ENCODE measurements at places on chromosomes 12 and 14. TPM values are rescaled to one million over a fixed set of nuclear protein-coding genes. Genes with fewer than 3 reads are reported as not detected.
A peak's percentile ranks its signal among the peaks of the same experiment; 100 is the strongest.

The PTPN11 gene
- 97.8 TPM for total RNA-seq

DNA sequence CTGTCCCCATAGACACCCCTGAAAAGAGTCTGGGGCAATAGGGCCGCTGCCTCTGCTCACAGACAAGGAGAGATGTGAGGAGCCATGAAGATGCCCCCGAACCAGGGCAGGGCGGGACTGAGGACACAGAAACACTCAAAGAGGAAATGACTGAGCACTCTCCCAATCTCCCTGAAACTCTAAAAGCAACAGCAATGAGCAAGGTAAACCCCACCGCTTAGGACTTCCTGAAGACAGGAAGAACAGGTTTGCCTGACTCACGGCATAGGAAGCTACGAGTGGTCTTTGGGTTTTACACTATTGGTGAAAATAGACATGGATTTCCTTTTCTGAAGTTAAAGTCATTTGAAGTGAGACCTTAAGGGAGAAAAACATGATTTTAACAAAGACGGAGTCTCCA lies 32.5 kb downstream of the STX2 start:
- peaks cover 7% of the 10 kb centered on the region for H3K4me1 ChIP-seq
- H3K36me3 ChIP-seq: peaks cover 46% of the 10 kb centered on the region
- DNase-seq: no peak
- H3K4me3 ChIP-seq: no peak overlapping the region
- no peaks in the 10 kb centered on the region for H3K27me3 ChIP-seq

DNA sequence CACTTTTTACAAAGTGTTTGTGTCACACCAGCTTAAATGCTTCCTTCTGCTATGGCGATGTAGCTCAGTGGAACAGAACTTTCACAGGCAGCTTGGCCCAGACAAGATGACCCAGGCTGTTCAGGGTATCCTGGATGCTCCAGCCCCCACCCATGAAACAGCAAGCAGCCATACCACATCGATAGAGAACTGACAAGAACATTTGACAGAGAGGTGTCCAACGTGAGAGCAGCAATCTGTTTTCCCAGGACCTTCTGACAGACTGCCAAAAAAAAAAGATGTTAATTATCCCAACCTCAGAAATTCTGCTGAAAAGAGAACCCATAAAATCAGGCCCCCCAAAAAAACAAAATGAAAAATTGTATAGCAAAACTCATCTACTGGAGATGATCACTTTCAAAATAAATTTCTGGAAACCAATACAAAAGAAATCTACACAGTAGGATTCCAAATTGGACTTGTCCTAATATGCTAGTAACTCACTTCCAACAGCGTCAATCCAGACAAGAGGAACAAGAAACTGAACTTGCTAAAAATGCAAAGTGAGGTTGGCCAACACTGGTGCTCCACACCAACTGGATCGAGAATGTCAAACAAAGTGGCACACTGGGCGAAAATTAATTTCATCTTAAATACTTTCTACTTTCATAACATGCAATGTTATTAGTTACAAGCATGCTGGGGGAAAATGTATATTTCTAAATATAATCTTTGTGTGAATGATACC lies 118.8 kb downstream of the DPF3 start:
- H3K27ac ChIP-seq: no peak overlapping the region
- H3K27me3 ChIP-seq: peaks cover 2% of the 10 kb centered on the region
- H3K4me3 ChIP-seq: no peak overlapping the region
- no peaks in the 10 kb centered on the region for H3K36me3 ChIP-seq
- DNase-seq: no peak

DNA sequence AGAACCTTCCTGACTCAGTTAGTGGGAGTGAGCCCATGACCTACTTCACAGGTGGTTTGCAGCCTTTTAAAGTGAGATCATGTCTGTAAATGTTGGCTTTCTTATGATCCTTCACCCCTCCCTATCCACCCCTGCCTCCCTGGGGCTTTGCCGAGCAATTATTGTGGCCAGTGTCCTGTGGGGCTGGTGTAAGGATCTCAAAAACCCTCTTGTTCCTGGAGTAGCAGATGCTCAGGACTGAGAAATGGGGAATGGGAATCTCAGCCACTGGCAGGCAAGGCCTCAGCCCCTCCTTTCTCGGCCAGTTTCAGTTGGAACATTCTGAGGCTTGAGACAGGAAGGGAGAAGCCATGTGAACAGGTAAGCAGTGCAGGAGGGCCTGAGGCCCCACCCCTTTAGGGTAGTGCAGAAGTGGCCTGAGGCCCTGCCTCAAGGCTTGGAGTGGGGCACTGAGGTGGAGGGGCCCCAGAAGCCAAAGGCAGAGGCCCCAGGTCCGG lies 53.8 kb downstream of the PLEKHG3 start:
- peaks cover 11% of the 10 kb centered on the region for H3K27me3 ChIP-seq
- H3K4me1 ChIP-seq: peaks cover 4% of the 10 kb centered on the region
- no peaks in the 10 kb centered on the region for H3K36me3 ChIP-seq
- no peak overlapping the region for H3K4me3 ChIP-seq
- DNase-seq: no peak

The SLC8A3 gene
- total RNA-seq: 0.13 TPM

- no peak overlapping the region for H3K27ac ChIP-seq
- H3K4me3 ChIP-seq: no peak overlapping the region
- no peaks in the 10 kb centered on the region for H3K27me3 ChIP-seq
- peaks cover 7% of the 10 kb centered on the region for H3K4me1 ChIP-seq
Observed at GRCh38 chr12:74791365-74791764, 253.7 kb downstream of the ATXN7L3B start.

GRCh38 chr14:77991128-77991772 lies 178.9 kb upstream of the NRXN3 start:
- DNase-seq: no peak
- H3K4me3 ChIP-seq: no peak overlapping the region
- H3K4me1 ChIP-seq: no peaks in the 10 kb centered on the region

The TEX52 gene
- not detected for total RNA-seq

The LRRK2 gene
- total RNA-seq: 0.26 TPM

DNA sequence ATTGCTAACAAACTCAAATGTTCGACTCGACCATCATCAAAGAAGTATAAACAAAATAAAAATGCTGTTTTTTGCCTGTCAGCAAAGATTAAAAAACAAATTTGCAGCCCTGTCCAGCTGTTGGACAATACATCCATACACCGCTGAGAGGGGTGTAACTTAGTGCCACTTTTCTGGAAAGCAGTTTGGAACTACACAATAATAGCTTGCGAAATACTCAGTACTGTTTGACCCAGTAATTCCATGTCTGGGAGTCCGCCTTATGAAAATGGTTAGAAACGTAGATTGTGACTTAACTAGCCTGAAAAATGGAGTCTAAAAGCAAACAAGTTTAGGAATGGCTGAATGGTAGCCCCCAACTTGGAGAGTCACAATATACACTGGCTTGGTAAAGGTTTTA lies 6.4 kb downstream of the USP30 start:
- peaks cover 3% of the 10 kb centered on the region for H3K36me3 ChIP-seq
- H3K4me3 ChIP-seq: no peak overlapping the region
- no peak for DNase-seq
- no peak overlapping the region for H3K27ac ChIP-seq
- H3K4me1 ChIP-seq: peaks cover 2% of the 10 kb centered on the region

- no peak for DNase-seq
- H3K36me3 ChIP-seq: no peaks in the 10 kb centered on the region
- peaks cover 4% of the 10 kb centered on the region for H3K4me1 ChIP-seq
- H3K27me3 ChIP-seq: no peaks in the 10 kb centered on the region
Observed at GRCh38 chr14:79044894-79045624, 874.9 kb downstream of the NRXN3 start.

The NKX2-8 gene
- not detected for total RNA-seq

- peak; percentile 46 for DNase-seq
- H3K27ac ChIP-seq: no peak overlapping the region
- peaks cover 2% of the 10 kb centered on the region for H3K27me3 ChIP-seq
Observed at GRCh38 chr12:115983226-115983798, 294.2 kb downstream of the MED13L start.

DNA sequence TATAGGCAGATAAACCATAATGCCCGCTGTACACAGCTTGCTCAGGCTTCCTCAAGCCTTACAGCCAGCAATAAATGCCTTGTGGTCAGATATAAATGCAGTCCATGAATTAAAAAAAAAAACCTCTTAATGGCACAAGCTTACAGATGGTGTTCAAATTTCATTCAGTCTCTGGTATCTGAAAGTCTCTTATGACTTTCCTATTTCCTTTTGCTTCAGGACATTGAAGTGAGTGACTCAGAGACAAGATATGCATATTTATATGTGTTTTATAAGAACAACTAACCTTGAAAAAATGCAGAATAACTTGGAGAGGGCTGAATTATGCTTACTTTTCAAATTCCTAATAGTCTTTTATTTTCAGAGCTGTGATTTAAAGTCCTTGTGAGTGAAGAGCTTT lies 426.9 kb upstream of the MIS18BP1 start:
- no peaks in the 10 kb centered on the region for H3K36me3 ChIP-seq
- DNase-seq: no peak
- H3K4me1 ChIP-seq: no peaks in the 10 kb centered on the region
- H3K4me3 ChIP-seq: no peak overlapping the region
- no peaks in the 10 kb centered on the region for H3K27me3 ChIP-seq
- H3K27ac ChIP-seq: no peak overlapping the region

DNA sequence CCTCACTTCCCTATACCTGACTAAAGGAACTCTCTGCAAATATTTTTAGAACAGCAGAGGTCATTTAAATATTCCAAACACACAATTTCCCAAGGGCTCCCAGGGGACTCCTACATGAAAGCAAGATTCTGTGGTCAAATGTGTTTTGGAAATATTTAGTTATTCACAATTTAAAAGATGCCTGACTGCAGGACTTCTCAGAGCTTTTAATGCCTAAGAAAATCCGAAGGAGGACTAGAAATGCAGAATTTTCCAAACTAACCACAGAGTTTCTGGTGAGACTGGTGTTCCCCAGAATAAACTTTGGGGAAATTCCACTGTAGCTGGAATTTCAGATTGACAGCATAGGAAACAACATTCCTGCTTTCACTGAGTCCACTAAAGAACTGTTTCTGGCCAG lies 84.8 kb upstream of the MAP1LC3B2 start:
- H3K4me1 ChIP-seq: no peaks in the 10 kb centered on the region
- H3K36me3 ChIP-seq: peaks cover 9% of the 10 kb centered on the region
- no peak overlapping the region for H3K27ac ChIP-seq
- H3K27me3 ChIP-seq: peaks cover 4% of the 10 kb centered on the region
- DNase-seq: no peak

The RTL1 gene
- total RNA-seq: 0.18 TPM

- H3K36me3 ChIP-seq: no peaks in the 10 kb centered on the region
- H3K4me3 ChIP-seq: no peak overlapping the region
- DNase-seq: peak; percentile 74
Observed at GRCh38 chr12:76927170-76927784, 48.5 kb upstream of the CSRP2 start.

The CLEC1B gene
- not detected for total RNA-seq

- H3K27me3 ChIP-seq: no peaks in the 10 kb centered on the region
- no peaks in the 10 kb centered on the region for H3K36me3 ChIP-seq
- H3K4me1 ChIP-seq: no peaks in the 10 kb centered on the region
Observed at GRCh38 chr12:27359578-27360340, 27.1 kb downstream of the BMAL2 start.

DNA sequence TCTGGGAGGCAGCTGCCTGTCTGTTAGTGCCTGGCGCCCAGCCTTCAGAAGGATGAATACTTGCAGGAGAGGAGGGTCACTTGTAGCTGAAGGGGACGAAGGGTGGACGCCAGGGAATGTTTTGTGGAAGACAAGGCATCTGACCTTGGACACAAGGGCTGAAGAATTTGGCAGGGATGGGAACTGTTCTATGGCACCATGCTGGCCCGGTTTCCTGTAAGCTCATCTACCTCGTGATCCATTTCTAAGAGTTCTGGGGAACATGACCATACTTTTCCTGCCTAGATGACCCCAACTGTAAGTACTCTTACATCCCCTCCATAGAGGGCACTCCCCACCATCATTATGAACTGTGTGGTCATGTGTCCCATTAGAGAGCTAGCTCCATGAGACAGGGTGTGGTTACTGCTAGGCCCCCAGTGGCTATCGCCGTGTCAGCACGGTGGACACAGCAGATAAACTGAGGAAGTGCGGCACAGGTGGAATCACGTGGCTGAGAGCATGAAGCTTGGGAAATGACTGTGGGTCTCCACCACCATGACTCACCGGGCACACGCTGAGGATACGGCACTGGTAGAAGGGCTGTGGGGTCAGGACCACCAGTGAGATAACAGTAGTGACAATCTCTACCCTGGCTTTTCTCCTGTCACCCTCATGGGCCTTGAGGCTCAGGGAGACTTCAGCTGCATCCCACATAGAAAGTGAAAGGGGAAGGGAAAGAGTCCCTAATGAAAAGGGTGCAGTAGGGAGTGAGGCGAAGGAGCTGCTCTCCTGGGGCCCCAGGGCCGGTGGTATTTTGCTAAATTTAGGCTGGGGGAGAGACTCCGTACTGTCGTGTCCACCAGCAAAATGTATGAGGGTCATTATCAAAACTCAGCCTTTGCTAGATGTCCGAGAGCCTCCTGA lies 252.6 kb downstream of the FOXN3 start:
- peaks cover 8% of the 10 kb centered on the region for H3K27me3 ChIP-seq
- no peak overlapping the region for H3K4me3 ChIP-seq
- H3K36me3 ChIP-seq: peaks cover 45% of the 10 kb centered on the region
- H3K4me1 ChIP-seq: peaks cover 42% of the 10 kb centered on the region
- DNase-seq: no peak

GRCh38 chr14:58282925-58283593 lies 15.3 kb upstream of the ARID4A start:
- DNase-seq: no peak
- H3K4me1 ChIP-seq: peaks cover 16% of the 10 kb centered on the region
- H3K27ac ChIP-seq: no peak overlapping the region
- no peaks in the 10 kb centered on the region for H3K27me3 ChIP-seq

The PTGDR gene
- total RNA-seq: 0.23 TPM

DNA sequence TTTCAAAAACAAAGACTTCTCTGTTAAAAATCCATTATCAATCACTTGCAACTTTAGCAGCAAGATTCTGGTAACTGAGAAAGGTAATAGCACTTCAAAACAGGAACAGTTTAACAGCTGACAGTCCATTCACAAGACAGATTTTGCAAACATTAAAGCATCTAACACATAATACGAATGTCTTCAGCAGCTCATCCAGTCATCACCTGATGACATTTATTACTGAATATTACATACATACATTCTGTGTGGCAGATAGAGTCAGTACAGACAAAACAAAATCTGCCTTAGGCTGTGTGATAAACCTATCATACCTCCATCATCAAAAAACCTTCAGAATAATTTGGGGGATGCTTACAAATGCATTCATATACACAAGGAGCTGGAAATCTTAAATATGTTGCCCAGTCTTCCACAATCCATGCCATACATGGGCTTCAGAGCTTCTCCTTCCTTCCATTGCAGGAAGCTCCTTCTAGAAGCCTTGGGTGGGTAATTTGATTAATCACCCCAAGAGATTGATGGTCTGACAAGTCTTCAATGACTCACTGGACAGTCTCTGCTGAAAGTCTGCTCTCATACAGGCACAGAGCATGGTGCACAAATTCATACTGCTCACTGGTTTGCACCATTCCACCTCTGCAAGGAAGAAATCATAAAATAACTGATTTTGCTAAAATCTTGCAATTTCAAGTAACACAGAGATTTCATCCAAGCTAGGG lies 1.6 kb upstream of the PTPRB start:
- DNase-seq: no peak
- peaks cover 65% of the 10 kb centered on the region for H3K4me1 ChIP-seq
- no peak overlapping the region for H3K4me3 ChIP-seq
- peak overlapping the region; percentile 100 for H3K27ac ChIP-seq
- H3K36me3 ChIP-seq: peaks cover 27% of the 10 kb centered on the region

The CYP27B1 gene
- total RNA-seq: 1.4 TPM

Data from endothelial cell (in vitro differentiated cells).